ENCODE measurements at places on chromosomes 7 and 10. TPM values are rescaled to one million over a fixed set of nuclear protein-coding genes. Genes with fewer than 3 reads are reported as not detected.

PDK4 gene
- 2.2 TPM for total RNA-seq

GRCh38 chr7:106604303-106604924 lies 56.5 kb downstream of the CCDC71L start:
- no peak for DNase-seq

DNA sequence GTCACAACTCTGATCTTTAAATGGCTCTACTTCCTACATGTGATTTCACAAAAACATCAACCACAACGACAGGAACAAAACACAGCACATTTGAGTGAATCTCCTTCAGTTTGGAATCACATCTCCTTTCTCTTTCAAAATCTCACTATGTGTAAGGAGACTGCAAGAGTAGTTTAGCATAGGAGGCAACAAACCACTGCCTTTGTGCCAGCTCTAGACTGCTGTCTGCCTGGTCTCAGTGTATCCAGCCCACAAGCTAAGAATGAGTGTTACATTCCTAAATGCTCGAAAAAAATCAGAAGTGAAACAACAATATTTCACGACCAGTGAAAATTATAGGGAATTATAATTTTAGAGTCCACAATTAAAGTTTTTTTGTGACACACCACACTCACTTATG lies 217.0 kb upstream of the STEAP4 start:
- DNase-seq = no peak

- DNase-seq = no peak
Measured at GRCh38 chr7:24709051-24709450, 48.2 kb downstream of the GSDME start.

GRCh38 chr7:14000247-14000646 lies 10.8 kb upstream of the ETV1 start:
- DNase-seq = no peak

DNA sequence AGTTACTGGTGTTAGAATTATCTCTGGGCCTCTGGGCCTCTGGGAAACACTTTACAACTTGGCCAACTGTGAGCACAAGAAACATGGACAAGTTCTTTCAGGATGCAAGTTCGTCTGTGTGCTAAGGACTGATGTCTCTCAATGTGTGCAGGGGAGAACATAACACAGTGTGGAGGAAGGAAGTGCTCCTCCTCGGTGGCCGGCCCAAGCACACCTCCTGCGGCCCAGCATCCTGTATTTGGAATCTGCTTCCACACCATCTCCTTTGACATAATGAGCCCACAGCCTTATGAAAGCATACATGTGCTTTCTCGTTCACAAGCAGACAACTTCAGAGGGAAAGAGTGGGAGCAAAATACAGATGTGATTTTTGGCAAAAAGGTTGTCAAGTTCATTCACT lies 59.0 kb downstream of the MTPN start:
- DNase-seq = no peak

GRCh38 chr7:38211940-38212339 lies 33.9 kb downstream of the STARD3NL start:
- DNase-seq = no peak

DNA sequence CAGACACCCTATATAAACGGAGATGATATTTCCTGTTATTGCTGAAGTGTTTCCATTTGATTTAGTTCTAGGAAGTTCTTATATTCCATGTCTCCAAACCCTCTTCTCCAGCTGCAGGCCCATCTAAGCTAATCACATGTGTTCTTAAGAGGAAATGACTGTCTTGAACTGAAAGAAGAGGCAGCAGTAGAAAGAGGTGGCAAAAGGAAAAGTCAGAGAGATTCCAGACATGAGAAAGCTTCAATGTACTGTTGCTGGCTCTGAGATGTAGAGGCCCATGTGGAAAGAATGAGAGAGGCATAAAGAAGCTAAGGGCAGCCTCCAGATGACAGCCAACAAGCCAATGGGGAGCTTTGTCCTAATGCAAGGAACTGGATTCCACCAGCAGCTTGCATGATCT lies 287.2 kb downstream of the GFRA1 start:
- no peak for DNase-seq

- no peak for DNase-seq
Measured at GRCh38 chr10:133336118-133336576, 549 bp downstream of the CALY start.

- no peak for DNase-seq
Measured at GRCh38 chr10:112857493-112857892, 92.6 kb upstream of the TCF7L2 start.

Data from naive thymus-derived CD8-positive, alpha-beta T cell (primary cell).